ENCODE measurements at places on chromosomes 4 and X.
A peak's percentile ranks its signal among the peaks of the same experiment; 100 is the strongest.

DNA sequence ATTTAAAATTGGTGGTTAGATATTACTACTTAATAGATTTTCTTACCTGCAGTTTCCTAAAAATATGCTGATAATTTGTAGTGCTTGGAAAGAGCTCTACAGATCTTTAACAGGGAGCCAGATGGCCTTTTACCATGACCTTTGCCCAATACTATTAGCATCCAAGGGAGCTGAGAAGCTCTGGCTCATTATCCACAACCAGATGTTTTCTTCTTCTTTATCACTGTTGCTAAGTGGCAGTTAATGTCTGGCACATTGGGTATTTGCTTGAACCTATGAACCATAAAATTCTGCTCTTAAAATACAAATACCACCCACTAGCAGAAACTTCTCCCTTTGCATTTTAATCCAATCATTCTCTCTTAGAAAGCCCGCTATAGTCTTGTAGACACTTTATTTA is 1480.3 kb downstream of the C4orf33 start:
- no peak for DNase-seq

GRCh38 chr4:11603591-11604194 is 175.0 kb upstream of the HS3ST1 start:
- DNase-seq, result no peak

DNA sequence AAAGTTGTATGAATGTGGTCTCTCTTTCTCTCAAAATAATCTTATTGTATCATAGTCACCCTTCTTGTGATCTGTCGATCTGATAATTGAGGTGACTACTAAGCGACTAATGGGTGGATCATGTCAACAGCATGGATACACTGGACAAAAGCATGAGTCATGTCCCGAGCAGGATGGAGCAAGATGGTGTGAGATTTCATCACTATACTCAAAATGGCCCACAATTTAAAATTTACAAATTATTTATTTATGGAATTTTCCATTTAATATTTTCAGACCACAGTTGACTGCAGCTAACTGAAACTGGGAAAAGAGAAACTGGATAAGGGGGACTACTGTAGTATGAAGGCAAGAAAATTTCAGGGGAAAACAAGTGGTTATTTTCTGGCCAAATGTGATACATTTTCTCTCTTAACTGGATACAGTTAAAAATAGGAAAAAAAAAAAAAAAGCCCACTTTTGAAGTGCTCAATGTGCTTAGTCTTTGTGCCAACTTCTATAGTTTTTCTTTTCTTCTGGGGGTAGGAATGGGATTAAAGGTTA is 25.3 kb downstream of the FAM241A start:
- peak; percentile 81 for DNase-seq

- DNase-seq, result no peak
These were observed 106.2 kb upstream of the PUDP start for GRCh38 chrX:7254144-7254543.

GRCh38 chr4:126737899-126738526 is 894.7 kb upstream of the INTU start:
- DNase-seq, result no peak

- DNase-seq, result peak; percentile 32
These were observed 578 bp downstream of the APOOL start for GRCh38 chrX:85004255-85004654.

DNA sequence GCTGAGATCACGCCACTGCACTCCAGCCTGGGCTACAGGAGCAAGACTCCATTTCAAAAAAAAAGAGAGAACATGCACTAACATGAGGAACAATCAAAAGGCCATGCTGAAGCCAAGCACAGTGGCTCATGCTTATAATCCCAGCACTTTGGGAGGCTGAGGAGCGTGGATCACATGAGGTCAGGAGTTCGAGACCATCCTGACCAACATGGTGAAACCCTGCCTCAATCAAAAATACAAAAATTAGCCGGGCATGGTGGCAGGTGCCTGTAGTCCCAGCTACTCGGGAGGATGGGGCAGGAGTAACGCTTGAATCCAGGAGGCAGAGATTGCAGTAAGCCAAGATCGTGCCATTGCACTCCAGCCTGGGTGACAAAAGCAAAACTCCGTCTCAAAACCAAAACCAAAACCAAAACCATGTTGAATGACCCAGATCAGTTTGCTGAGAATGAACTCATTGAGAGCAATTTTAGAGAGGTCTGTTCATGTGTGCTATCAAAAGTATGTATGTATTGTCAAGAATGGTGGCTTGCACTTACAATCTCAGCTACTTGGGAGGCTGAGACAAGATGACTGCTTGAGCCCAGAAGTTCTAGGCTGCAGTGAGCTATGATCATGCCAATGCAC is 44.8 kb downstream of the PDS5A start:
- no peak for DNase-seq

GRCh38 chrX:22396408-22396807 is 123.7 kb downstream of the CBLL2 start:
- DNase-seq, result peak; percentile 7

DNA sequence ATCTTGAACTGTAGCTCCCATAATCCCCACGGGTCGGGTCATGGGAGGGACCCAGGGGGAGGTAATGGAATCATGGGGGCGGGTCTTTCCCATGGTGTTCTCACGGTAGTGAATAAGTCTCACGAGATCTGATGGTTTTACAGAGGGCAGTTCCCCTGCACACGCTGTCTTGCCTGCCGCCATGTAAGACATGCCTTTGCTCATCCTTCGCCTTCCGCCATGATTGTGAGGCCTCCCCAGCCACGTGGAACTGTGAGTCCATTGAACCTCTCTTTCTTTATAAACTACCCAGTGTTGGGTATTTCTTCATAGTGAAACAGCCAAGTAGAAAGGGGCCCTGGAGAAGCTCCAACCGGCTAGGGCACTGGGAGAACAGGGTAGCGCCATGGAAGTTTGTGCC is 12.3 kb downstream of the CTAG1A start:
- DNase-seq, result no peak

GRCh38 chr4:56099378-56099786 is 150.6 kb downstream of the CEP135 start:
- DNase-seq, result no peak

DNA sequence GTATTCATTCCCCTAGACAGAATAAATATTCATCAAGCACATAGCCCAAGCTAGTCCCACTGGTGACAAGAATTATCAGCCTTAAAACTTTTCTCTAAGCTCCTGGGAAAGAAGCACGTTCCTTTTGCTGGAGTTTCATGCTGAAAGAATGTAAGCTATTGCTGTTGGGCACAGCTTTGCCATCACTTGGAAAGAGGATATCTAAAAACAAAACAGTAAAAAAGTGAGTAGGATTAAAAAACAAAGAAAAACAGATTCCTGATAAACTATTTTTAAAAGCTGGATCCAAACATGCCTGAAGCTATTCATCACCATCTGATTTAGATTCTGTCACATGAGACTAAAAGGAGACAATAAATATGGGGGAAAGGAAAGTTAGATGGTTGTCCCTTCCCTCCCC is 176.8 kb downstream of the SCFD2 start:
- peak; percentile 48 for DNase-seq

GRCh38 chrX:9503261-9503660 is 38.4 kb downstream of the TBL1X start:
- DNase-seq, result no peak

DNA sequence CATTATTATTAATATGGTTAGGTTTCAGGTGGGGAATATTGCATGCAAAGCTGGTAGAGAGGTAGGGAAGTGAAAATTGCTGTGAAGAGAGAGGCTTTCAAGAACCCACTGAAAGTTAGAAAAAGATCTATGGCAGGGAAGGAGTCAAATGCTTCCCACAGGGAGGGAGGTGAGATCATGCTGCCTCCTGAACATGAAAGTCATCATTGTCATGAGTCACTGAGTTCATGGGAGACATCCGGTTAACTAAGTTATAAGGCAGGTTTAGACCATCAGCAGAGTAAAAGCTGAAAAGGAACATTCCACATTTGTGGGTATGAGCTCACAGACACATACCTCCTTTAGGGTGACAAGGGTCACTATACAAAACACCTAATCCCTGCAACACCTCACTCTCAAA is 16.2 kb downstream of the GATB start:
- DNase-seq, result peak; percentile 83

- DNase-seq, result peak; percentile 58
These were observed 33.0 kb downstream of the HCCS start for GRCh38 chrX:11143931-11144678.

GRCh38 chrX:39049975-39050374 is 248.7 kb downstream of the MID1IP1 start:
- no peak for DNase-seq

DNA sequence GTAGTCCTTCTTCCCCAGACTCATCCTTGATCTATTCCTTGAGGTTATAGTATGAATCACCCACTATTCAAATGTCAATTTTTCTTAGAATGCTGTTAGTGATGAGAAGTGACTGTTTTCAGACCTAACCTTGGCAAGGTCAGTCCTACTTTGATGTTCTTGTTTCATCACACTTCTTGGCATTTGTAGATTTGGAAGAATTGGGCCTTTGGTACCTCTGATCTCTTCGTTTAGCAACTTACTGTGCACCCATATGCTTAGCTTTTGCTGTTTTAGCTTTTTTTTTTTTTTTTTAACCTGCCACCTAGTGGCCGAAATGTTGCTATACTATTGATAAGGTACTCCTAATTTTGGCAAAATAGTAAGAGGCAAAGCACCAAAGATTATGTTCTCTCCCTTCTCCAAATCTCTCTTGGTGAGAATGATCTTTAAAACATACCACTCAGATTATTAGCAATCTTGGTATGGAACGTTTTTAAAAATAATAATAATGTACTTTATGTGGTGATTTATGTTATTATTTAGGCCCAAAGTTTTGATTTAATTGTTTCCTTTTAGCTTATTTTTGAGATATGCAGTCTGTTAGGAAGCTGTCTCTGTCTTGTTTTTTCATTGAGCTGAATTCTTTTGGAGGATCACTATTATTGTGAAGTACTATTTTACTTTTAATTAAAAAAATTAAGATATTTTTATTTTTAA is 16.6 kb downstream of the DCK start:
- DNase-seq, result peak; percentile 30

DNA sequence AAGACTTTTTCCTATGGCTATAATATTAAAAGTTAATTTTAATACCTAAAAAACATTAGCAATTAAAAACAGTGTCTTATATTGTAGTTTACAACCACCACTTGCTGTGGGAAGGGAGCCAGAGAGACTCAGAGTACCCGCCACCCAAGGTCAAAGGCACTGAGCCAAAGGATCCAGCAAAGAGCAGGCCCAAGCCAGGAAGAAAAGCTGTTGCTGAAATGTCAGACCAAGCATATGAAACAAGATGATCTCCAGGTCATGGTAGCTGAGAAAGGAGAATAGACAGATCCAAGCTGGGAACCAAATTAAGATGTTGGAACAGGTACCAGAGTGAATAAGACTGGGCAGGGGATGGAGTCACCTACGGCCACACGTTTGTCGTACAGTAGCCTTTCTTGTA is 18.8 kb upstream of the ATOH1 start:
- no peak for DNase-seq

DNA sequence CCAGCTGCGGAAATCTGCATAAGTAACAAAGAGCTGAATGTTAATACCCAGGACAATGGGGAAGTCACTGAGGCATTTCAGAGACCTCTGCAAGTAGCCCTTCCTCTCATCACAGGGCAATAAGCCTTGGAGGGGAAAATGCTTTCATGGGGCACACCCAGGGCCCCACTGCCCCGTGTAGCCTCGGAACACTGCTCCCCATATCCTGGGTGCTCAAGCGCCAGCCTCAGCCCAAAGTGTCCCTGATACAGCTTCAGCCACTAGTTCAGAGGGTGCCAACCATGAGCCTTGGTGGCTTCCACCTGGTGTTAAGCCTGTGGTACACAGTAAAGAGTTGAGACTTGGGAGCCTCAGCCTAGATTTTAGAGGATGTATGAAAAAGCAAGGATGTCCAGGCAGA is 402.8 kb upstream of the CXorf51A start:
- no peak for DNase-seq

- DNase-seq, result no peak
These were observed 26.7 kb upstream of the SLC2A9 start for GRCh38 chr4:10047967-10048366.

- DNase-seq, result no peak
These were observed 30.4 kb downstream of the COX7B2 start for GRCh38 chr4:46878641-46879040.

GRCh38 chrX:84362184-84362838 is 139.9 kb downstream of the HDX start:
- DNase-seq, result no peak

GRCh38 chr4:67632492-67632891 is 68.5 kb downstream of the UBA6 start:
- no peak for DNase-seq

- DNase-seq, result no peak
These were observed 342.8 kb downstream of the DHX15 start for GRCh38 chr4:24241511-24241910.

- DNase-seq, result no peak
These were observed 233.0 kb upstream of the CLNK start for GRCh38 chr4:10917566-10917965.

- no peak for DNase-seq
These were observed 327.9 kb upstream of the MAGEB18 start for GRCh38 chrX:25810202-25810601.

DNA sequence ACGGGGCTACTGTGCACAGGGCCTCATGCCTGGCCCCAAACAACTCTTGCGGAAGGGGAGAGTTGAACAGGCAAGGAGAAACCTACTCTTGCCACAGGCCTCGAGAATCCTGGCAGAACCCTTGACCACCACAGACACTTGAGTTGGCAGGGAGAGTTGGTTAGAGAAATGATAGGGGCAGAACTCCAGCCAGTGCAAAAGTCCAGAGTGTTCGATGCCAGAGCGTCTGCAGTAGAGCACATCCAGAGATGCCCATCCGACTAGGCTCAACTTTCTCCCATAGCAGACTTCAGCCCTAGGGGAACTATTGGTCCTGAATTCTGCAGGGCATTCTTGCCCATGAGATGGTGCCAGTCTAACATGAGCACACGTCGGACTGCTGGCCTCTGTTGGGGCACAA is 45.4 kb upstream of the RADX start:
- DNase-seq, result no peak

GRCh38 chr4:116018831-116019230 is 905.4 kb upstream of the NDST4 start:
- no peak for DNase-seq

DNA sequence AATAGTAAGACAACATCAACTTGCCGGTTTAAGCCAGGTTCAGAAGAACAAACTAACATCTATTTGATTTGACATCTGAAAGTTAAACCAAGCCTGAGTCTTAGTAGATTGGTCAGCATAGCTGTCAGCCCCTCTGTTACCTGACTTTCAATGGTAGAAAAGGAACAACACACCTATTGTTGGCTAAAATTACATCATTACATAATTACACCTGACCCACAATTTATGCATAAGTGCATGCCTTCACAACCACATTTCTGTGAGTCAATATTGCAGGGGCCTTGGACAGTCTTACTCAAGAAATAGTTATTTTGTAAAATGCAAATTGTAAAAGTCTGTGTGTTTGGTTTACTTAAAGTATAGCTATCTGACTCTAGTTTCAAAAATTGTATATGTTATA is 36.2 kb downstream of the EGFL6 start:
- DNase-seq, result no peak

GRCh38 chr4:184544788-184545409 is 70.5 kb upstream of the IRF2 start:
- DNase-seq, result peak; percentile 2

GRCh38 chrX:68550193-68550592 is 51.3 kb downstream of the YIPF6 start:
- DNase-seq, result no peak

GRCh38 chr4:43066415-43066814 is 173.9 kb downstream of the GRXCR1 start:
- no peak for DNase-seq
